Bronchial smooth muscle cell (primary cell): ENCODE measurements at places on chromosomes 3 and 15. TPM values are rescaled to one million over a fixed set of nuclear protein-coding genes. Genes with fewer than 3 reads are reported as not detected.

The GRAMD2A gene
- 0.09 and 0.16 TPM in 2 replicates for total RNA-seq

The AAGAB gene
- 39.9 and 47.6 TPM in 2 replicates for total RNA-seq

The WHAMM gene
- total RNA-seq: 2.0 and 2.5 TPM in 2 replicates

The SUCNR1 gene
- total RNA-seq: not detected in 2 replicates
